PC-3 (cell line): ENCODE measurements at places on chromosomes 3 and 15. TPM values are rescaled to one million over a fixed set of nuclear protein-coding genes. Genes with fewer than 3 reads are reported as not detected.

The TERC gene
- 544 and 737 TPM in 2 replicates for total RNA-seq

The CASR gene
- not detected in 2 replicates for total RNA-seq

The GDPGP1 gene
- 6.6 and 11.0 TPM in 2 replicates for total RNA-seq

The GOLGA8J gene
- total RNA-seq: not detected in 2 replicates

The FETUB gene
- total RNA-seq: not detected in 2 replicates

The XCR1 gene
- not detected in 2 replicates for total RNA-seq
